ENCODE measurements at places on chromosomes 5 and 9.

GRCh38 chr9:117046666-117047327 is 359.7 kb downstream of the TRIM32 start:
- no peaks in the 10 kb centered on the region for H3K27me3 ChIP-seq
- no peaks in the 10 kb centered on the region for H3K4me1 ChIP-seq
- H3K27ac ChIP-seq: no peak overlapping the region
- H3K36me3 ChIP-seq: no peaks in the 10 kb centered on the region

GRCh38 chr9:130940693-130941576 is 1.9 kb upstream of the FIBCD1 start:
- DNase-seq: peak; percentile 64
- H3K4me1 ChIP-seq: no peaks in the 10 kb centered on the region
- H3K36me3 ChIP-seq: no peaks in the 10 kb centered on the region
- H3K27ac ChIP-seq: no peak overlapping the region
- H3K4me3 ChIP-seq: no peak overlapping the region
- no peaks in the 10 kb centered on the region for H3K27me3 ChIP-seq

DNA sequence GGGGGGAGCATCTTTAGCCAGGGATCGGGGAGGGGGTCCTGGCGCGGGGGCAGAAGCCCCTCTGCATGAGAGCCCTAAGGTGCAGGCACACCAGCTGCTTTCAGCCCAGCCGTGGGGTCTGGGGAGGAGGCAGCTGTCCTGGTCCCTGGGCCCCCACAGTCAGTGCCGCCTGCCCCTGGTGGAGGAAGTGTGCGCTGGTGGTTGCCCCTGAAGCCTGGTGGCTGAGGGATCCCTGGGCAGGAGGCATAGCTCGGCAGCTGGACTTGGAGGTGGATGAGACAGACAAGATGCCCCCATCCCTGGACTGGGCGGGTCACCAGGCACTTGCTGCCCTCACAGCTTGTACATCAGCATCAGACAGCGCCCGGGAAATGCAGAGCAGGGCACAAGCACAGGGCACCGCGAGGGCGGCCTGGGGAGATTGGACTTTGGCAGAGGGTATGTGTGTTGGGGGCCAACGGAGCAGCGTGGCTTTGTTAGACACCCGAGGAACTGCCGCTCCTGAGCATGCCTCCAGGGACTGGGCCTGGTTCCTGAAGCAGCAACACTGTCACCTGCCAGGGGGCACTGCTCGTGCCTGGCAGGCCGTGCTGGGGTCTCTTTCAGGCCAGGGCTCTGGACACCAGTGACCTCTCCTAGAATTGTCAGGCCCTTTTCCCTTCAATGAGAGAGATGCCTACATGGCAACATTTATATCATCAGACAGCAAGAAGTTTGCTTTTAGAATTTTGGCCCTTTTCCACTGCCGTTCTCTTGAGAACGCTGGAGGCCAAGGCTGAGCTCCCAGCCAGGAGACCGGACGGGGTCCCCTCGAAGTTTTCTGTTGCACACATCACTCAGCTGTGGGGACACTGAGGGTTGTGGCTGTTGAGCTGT is 41.9 kb upstream of the CTSL start:
- no peaks in the 10 kb centered on the region for H3K27me3 ChIP-seq
- DNase-seq: no peak
- no peaks in the 10 kb centered on the region for H3K4me1 ChIP-seq

GRCh38 chr9:13322828-13323550 is 43.5 kb upstream of the MPDZ start:
- no peak for DNase-seq
- H3K36me3 ChIP-seq: no peaks in the 10 kb centered on the region
- H3K4me3 ChIP-seq: no peak overlapping the region
- no peaks in the 10 kb centered on the region for H3K4me1 ChIP-seq
- H3K27ac ChIP-seq: no peak overlapping the region

- DNase-seq: no peak
- H3K36me3 ChIP-seq: no peaks in the 10 kb centered on the region
- no peaks in the 10 kb centered on the region for H3K4me1 ChIP-seq
- H3K27ac ChIP-seq: no peak overlapping the region
- no peaks in the 10 kb centered on the region for H3K27me3 ChIP-seq
- H3K4me3 ChIP-seq: no peak overlapping the region
These were observed 5.2 kb downstream of the F2R start for GRCh38 chr5:76720988-76721569.

- H3K36me3 ChIP-seq: no peaks in the 10 kb centered on the region
- H3K27ac ChIP-seq: no peak overlapping the region
- H3K4me3 ChIP-seq: no peak overlapping the region
- no peaks in the 10 kb centered on the region for H3K4me1 ChIP-seq
- peaks cover 4% of the 10 kb centered on the region for H3K27me3 ChIP-seq
- DNase-seq: no peak
These were observed 17.6 kb upstream of the CDKN2B start for GRCh38 chr9:22026696-22027095.

DNA sequence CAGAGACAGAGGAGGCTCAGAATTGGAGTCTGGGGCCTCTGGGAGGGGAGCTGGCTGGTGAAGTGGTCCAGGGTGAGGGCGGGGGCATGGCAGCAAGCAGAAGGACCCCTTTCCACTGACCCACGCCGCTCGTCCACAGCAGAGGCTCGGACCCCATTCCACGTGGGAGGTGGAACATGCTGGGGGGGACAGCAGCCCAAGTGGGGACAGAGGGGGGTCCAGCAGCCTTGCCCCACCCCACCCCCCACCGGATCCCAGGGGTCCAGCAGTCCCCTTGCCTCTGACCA is 25.4 kb upstream of the NKD2 start:
- H3K27me3 ChIP-seq: no peaks in the 10 kb centered on the region
- H3K36me3 ChIP-seq: no peaks in the 10 kb centered on the region
- no peak overlapping the region for H3K27ac ChIP-seq

DNA sequence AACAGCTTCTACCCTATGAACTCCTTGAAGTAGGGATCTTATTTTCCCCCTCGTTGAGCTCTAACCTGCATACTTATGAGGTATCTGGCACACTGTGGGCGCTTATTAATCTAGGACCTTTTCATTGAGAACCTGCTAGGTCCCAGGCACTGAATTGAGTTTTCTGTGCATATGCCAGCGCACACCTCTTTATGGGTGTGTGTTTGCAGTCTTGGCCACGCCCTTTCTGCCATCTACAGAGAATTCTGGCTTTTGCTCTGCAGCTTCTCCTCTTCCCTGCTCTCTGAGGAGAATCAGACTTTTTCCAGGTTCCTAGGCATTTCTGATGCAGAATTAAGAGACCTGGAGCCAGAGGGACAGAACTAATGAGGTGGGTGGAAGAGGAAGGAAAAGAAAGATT is 25.4 kb upstream of the SSBP2 start:
- no peak overlapping the region for H3K27ac ChIP-seq
- no peak overlapping the region for H3K4me3 ChIP-seq
- H3K27me3 ChIP-seq: no peaks in the 10 kb centered on the region
- no peaks in the 10 kb centered on the region for H3K36me3 ChIP-seq

GRCh38 chr9:83622433-83622938 is 457 bp upstream of the IDNK start:
- no peak for DNase-seq
- no peaks in the 10 kb centered on the region for H3K36me3 ChIP-seq
- no peaks in the 10 kb centered on the region for H3K4me1 ChIP-seq
- H3K27me3 ChIP-seq: no peaks in the 10 kb centered on the region

GRCh38 chr9:12604164-12604821 is 88.9 kb upstream of the TYRP1 start:
- H3K4me1 ChIP-seq: no peaks in the 10 kb centered on the region
- no peak overlapping the region for H3K4me3 ChIP-seq
- H3K27me3 ChIP-seq: no peaks in the 10 kb centered on the region
- no peak overlapping the region for H3K27ac ChIP-seq
- H3K36me3 ChIP-seq: no peaks in the 10 kb centered on the region

- no peak overlapping the region for H3K27ac ChIP-seq
- no peaks in the 10 kb centered on the region for H3K27me3 ChIP-seq
- no peaks in the 10 kb centered on the region for H3K36me3 ChIP-seq
- no peaks in the 10 kb centered on the region for H3K4me1 ChIP-seq
These were observed 21.1 kb upstream of the LAMC3 start for GRCh38 chr9:130987738-130988399.

- H3K36me3 ChIP-seq: no peaks in the 10 kb centered on the region
- H3K4me3 ChIP-seq: no peak overlapping the region
- no peak for DNase-seq
- H3K4me1 ChIP-seq: no peaks in the 10 kb centered on the region
- no peaks in the 10 kb centered on the region for H3K27me3 ChIP-seq
These were observed 300.1 kb downstream of the ASTN2 start for GRCh38 chr9:117114768-117115167.

DNA sequence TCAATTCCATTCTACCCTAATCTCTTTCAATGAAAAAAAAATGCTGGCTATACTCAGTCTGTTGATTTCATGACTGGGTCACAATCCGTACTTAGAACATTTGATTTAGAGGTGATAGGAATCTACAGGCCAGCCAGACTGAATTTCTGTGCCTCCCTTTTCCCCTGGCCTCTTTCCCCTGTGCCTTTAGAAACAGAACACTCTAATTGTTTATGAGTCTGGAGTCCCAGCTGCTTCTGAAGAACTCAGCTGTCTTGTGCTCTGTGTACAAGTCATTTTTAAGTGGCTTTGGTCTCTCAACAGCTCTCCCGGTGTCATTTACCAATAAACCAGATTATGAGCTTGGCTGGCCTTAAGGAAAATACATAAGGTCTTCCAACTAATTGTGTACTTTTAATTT is 94.1 kb upstream of the ITGA2 start:
- H3K4me1 ChIP-seq: peaks cover 11% of the 10 kb centered on the region
- H3K36me3 ChIP-seq: peaks cover 3% of the 10 kb centered on the region
- peak overlapping the region; percentile 82 for H3K27ac ChIP-seq

- no peak overlapping the region for H3K27ac ChIP-seq
- H3K36me3 ChIP-seq: no peaks in the 10 kb centered on the region
- no peaks in the 10 kb centered on the region for H3K27me3 ChIP-seq
- no peaks in the 10 kb centered on the region for H3K4me1 ChIP-seq
- H3K4me3 ChIP-seq: no peak overlapping the region
These were observed 75.5 kb upstream of the PUM3 start for GRCh38 chr9:2919347-2919746.

DNA sequence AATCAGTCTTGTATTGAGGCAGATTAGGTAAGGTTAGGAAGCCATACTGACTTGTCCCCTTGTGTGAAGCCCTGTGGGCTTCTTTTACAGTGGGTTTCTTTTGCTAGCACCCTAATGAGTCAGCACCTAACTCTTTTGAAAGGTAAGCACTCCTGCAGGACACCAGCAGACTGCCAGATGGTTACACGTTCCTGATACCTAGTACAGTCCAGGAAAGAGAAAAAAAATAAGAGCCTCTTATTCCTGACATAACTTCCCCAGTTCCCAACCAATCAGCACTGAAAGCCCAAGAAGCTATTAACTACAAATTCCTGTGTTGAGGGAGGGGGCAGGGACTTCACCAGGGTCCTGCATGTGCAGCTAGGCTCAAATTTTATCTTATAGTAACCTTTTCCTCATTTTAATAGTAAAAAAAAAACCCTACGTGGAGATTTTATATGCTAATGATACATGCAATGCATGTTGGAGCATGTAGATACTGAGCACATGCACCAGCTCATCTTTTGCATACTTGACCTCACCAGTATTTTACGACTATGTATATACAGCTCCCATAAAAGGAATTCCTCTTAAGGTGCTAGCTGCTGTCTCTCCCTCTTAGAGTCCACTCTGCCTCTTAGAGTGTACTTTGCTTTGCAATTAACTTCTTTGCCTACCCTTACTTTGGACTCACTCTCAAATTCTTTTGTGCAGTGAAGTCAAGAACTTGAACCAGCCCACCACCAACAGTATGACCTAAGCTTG is 84.7 kb upstream of the RORB start:
- no peaks in the 10 kb centered on the region for H3K4me1 ChIP-seq
- no peak for DNase-seq
- H3K4me3 ChIP-seq: no peak overlapping the region
- H3K27me3 ChIP-seq: no peaks in the 10 kb centered on the region
- H3K27ac ChIP-seq: no peak overlapping the region
